Activated naive CD8-positive, alpha-beta T cell treated with anti-CD3 and anti-CD28 coated beads for 36 hours (primary cell): ENCODE measurements at places on chromosomes 7 and 10.

- no peaks in the 10 kb centered on the region for H3K27me3 ChIP-seq
- H3K4me3 ChIP-seq = no peak overlapping the region
- H3K4me1 ChIP-seq = peaks cover 5% of the 10 kb centered on the region
Measured at GRCh38 chr7:37052705-37053104, 328.4 kb upstream of the AOAH start.

GRCh38 chr10:4141471-4141870 is 356.5 kb upstream of the KLF6 start:
- peaks cover 2% of the 10 kb centered on the region for H3K4me1 ChIP-seq
- no peak for DNase-seq
- no peak overlapping the region for H3K4me3 ChIP-seq

- no peak overlapping the region for H3K4me3 ChIP-seq
- H3K27ac ChIP-seq = no peak overlapping the region
- no peaks in the 10 kb centered on the region for H3K27me3 ChIP-seq
- DNase-seq = no peak
- no peaks in the 10 kb centered on the region for H3K4me1 ChIP-seq
Measured at GRCh38 chr7:91668217-91668616, 212.3 kb downstream of the MTERF1 start.

GRCh38 chr7:155788616-155789000 is 23.7 kb downstream of the SHH start:
- no peak for DNase-seq
- H3K4me3 ChIP-seq = no peak overlapping the region
